ENCODE measurements at places on chromosomes 11 and 22.

DNA sequence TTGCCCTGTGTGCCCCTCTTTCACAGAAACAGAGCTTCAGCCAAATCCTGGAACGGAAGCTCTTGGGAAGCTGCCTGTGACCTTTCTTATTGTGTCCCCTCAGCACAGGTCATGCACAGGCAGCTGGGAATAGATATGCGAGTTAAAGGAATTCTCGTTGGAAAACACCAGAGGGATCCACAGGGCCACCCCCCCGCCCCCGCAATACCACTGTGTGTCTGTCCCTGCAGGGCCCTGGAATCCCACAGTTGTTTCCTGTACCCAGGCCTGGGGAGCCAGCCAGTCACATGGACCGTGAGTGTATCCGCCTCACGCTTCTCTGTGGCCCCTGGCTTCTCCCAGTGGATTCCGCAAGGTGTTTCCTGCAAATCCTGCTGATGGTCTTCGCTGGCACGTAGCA is 29.0 kb downstream of the TIMP3 start:
- DNase-seq = no peak

- no peak for DNase-seq
Observed at GRCh38 chr22:36775586-36775963, 344 bp downstream of the IFT27 start.

- no peak for DNase-seq
Observed at GRCh38 chr11:134633276-134633675, 221.2 kb upstream of the B3GAT1 start.

GRCh38 chr11:122995526-122995925 is 13.9 kb upstream of the BSX start:
- DNase-seq = no peak

GRCh38 chr11:60170566-60170965 is 12.3 kb downstream of the MS4A6A start:
- no peak for DNase-seq

DNA sequence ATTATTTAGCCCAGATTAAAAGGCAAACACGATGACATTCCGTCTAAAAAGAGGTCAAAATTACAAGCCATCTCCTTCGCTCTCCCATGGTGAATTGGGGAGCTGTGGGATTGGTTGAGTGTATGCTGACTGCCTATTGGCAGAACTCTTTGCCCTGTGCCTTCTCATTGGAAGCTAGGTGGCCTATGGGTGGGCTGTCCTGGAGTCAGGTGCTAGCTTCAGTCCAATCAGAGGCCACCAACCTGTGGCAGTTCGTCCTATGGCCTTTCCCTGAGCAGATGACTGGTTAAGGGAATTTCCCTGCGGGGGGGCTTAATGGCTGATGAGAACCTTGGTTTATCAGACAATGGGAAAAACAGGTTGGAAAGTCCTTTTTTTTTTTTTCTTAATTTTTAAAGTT is 3.2 kb upstream of the MTMR3 start:
- no peak for DNase-seq

DNA sequence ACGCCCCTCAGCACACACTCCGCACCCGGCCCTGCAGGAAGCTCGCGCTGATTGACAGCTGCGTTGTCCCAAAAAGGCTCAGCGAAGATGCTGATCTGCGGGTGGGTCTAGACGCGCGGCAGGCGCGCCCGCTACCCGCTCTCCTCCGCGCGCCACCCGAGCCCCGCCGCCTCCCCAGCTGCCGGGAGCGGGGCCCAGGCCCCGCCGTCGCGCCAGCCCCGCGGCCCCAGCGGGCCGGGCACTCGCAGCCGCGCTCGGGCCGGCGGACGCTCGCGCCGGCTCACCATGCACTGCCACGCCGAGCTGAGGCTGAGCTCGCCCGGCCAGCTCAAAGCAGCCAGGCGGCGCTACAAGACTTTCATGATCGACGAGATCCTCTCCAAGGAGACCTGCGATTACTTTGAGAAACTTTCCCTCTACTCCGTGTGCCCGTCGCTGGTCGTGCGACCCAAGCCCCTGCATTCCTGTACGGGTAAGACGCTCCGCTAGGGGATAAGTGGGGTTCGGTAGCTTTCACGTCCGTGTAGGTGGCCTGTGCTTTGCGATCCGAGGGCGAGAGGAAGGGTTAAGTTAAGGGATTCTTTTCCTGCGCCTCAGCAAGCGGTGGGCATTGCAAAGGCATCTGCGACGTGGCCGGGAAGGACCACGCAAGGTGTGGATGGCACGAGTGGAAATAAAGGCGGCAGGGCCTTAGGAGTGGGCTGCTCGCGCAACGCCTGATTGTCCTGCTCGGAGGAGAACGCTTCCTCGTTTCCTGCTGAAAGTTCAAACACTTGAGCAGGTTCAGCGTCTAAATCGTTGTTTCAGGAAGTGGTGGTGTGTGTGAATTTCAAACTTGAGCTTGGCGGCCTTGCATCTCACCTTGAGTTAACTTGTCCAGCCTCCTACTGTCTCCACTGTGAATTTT is at the start of gene BARX2:
Gene BARX2 (plus strand): TSS at position 98 of the 907 bp plus-strand sequence. CDS start 188 bp downstream, at position 286.
- no peak for DNase-seq

DNA sequence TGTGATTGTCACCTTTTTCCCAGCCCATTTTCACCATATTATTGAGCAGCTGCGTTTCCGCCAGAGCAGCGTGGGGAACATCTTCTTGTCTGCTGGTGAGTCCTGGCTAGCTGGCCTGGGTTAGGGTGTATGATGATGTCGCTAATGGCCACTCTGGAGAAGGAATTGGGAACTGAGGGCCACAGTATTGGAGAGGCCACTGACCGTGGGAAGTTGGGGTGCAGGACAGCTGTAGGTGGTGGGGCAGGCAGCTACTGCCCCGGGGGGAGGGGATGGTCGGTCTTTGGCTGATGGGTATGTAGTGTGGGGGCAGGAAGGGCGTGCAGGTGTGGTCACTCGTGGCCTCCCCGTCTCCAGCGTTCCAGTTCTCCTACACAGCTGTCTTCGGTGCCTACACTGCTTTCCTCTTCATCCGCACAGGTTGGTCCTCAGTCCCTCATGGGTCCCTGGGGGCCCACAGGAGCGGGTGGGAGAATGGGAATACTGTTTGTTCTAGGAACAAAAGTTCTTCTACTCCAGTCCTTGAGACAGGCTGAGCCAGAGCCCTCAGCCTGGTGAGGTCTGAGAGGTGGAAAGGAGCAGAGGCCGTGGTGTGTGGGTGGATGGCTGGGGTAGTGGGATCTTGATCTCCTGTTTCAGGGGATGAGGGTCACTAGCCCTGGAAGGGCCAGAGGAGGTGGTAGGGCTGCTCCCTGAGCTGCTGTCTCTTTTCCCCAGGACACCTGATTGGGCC is 2.1 kb downstream of the RCE1 start:
- DNase-seq = no peak

DNA sequence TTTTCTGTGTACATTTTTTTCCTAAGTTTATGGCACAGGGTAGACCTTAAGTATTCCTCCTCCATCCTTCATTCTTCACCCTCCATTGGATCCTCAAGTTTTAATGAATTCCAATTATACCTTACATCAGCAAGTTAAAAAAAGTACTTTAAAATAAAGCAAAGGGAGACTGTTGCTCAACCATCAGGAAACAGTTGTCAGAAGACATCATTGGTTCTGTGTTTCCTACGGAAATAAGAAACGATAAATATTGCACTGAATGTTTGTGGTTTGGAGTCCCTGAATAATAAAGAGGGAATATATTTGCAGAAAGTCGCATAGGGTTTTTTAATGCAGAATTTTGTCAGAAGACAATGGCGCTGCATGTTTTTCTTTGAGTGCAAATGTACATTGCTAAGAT is 28.1 kb upstream of the LDHA start:
- DNase-seq = no peak

GRCh38 chr22:27724709-27725108 is 76.8 kb downstream of the MN1 start:
- DNase-seq = no peak

DNA sequence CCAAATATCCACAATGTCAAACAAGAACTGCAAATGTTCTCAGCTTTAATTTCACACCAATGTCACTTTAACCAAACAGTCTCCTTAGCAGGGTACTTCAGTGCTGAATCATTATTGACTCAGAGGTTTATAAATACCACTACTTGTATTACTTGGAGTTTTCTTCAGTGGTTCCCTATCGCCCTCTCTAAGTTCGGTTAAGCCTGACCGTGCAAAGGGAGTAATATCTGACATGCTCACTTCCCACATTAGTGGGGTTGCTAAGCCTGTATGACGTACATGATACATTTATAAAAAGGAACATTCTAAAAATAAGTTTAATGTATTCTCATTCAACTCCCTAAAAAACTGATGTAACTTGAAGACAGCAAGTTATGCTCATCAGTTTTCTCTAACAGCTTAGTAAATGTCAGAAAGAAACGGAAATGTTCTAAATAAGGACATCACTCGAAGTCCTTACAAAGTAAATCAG is 93.1 kb upstream of the ZC3H12C start:
- DNase-seq = no peak

DNA sequence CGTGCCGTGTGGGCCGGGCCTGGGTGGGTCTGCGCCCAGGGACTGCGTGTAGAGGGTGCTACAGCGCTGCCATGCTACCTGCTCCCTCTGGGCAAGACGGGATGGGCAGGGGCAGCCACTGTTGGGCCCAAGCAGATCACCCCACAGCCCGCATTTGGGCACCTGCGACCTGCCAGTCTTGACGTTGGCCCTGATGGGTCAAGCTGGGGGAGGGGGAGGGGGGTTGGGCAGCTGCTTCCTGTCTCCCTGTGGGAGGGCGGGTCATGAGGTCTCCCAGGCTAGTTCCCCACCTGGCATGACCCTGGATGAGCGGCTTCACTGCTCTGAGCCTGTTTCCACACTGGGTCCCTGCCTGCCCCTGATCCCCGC is 2.8 kb upstream of the RPS19BP1 start:
- no peak for DNase-seq

- DNase-seq = no peak
Observed at GRCh38 chr22:22893891-22894739, 6.5 kb downstream of the IGLL5 start.

- DNase-seq = no peak
Observed at GRCh38 chr11:96658436-96658835, 268.6 kb downstream of the JRKL start.

- no peak for DNase-seq
Observed at GRCh38 chr22:20324139-20324516, 4.3 kb upstream of the DGCR6L start.

DNA sequence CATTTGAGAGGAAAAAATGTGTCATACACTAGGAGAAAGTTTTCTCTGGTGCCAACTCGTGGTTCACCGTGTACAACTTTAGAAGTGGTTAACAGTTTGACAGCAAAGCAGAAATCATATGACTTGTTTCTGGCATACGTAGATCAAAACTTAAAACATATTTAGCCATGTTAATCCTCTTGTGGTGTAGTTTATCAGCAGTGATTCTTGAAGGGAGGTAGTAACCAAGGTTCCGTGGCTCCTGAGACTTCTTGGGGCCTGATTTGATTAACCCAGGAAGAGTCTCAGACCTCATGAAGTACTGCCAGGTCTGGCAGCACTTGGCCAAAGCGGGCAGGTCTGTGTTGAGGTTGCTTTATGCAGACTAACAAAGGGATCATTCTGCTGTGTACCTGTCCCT is 40.5 kb downstream of the SREBF2 start:
- DNase-seq = no peak

GRCh38 chr11:57764566-57764965 is 3.0 kb downstream of the CTNND1 start:
- DNase-seq = no peak

DNA sequence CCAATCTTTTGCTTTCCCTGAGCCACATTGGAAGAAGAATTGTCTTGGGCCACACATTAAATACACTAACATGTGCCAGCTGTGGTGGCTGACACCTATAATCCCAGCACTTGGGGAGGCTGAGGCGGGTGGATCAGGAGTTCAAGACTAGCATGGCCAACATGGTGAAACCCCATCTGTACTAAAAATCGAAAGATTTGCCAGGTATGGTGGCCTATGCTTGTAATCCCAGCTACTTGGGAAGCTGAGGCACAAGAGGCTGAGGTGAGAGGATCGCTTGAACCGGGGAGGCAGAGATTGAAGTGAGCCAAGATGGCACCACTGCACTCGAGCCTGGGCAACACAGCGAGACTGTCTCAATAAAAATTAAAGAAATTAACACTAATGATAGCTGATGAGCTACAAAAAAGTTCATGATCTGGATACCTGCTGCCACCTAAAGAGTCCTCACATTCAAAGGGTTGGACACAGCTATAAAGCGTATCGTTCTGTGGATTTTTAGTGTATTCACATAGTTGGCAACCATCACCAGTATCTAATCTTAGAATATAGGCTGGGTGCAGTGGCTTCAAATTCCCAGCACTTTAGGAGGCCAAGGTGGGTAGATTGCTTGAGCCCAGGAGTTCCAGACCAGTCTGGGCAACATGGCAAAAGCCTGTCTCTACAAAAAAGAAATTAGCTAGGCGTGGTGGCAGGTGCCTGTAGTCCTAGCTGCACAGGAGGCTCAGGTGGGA is 3.4 kb upstream of the LDHC start:
- DNase-seq = no peak

GRCh38 chr11:76625472-76626186 is 44.9 kb downstream of the LRRC32 start:
- DNase-seq = no peak

DNA sequence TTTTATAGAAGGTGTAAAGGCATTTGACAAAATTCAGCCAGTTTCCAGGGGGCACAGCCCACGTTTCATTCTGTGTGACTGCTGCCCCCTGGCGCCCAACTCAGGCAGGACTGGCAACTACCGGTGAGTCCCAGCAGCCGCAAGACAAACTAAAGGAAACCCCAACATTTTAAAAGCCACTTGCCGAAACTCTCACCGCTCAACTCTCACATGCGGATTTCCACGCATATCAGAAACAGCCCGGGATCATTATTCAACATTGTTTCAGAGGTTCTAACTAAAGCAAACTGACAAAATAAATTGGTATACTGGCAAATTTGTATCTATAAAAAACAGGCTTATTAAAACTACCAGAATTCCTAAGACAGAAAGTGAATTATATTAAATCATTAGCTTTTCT is 48.2 kb downstream of the MORC2 start:
- peak; percentile 66 for DNase-seq

GRCh38 chr11:5336331-5336730 is 7.0 kb downstream of the OR51B5 start:
- no peak for DNase-seq

- peak; percentile 33 for DNase-seq
Observed at GRCh38 chr11:128610721-128611617, 23.6 kb upstream of the ETS1 start.

- no peak for DNase-seq
Observed at GRCh38 chr22:19213001-19213400, 34.5 kb upstream of the SLC25A1 start.

DNA sequence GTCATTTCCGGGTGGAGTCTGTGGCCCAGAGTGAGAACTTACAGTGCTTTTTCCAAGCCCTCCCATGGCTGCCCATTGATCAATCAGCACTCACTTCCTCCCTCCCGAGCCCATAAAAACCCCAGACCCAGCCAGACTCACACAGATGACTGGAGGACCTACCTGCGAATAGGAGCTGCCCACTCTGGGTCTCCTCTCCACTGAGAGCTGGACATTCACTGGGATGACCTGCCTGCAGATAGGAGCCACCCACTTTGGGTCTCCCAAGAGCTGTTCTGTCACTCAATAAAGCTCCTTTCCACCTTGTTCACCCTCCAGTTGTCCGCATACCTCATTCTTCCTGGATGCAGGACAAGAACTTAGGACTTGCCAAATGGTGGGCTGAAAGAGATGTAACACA is 56.0 kb upstream of the B3GNT6 start:
- no peak for DNase-seq
